ENCODE measurements at places on chromosomes 11 and 22.

GRCh38 chr11:12914400-12914912 lies 94.7 kb upstream of the RASSF10 start:
- DNase-seq = peak; percentile 8

- DNase-seq = no peak
Measured at GRCh38 chr11:132253469-132254264, 883.3 kb downstream of the NTM start.

DNA sequence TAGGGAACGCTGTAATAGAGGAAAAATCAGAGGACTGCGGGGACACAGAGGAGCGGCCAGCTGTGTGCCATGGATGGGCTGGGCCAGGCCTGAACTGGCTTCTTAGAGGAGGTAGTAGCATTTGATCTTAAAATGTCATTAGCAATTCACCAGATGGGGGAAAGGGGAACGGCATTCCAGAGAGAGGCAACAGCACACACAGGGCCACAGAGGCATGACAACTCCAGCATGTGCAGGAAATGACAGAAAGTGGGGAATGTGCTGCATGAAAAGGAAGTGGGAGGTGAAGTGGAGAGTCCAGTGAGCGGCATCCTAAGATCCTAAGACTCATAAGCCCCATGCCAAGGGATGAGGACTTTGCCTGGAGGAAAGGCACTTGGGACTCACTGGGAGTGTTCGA lies 69.0 kb downstream of the UBASH3B start:
- DNase-seq = no peak

- peak; percentile 79 for DNase-seq
Measured at GRCh38 chr11:66335531-66336233, 552 bp downstream of the RIN1 start.

DNA sequence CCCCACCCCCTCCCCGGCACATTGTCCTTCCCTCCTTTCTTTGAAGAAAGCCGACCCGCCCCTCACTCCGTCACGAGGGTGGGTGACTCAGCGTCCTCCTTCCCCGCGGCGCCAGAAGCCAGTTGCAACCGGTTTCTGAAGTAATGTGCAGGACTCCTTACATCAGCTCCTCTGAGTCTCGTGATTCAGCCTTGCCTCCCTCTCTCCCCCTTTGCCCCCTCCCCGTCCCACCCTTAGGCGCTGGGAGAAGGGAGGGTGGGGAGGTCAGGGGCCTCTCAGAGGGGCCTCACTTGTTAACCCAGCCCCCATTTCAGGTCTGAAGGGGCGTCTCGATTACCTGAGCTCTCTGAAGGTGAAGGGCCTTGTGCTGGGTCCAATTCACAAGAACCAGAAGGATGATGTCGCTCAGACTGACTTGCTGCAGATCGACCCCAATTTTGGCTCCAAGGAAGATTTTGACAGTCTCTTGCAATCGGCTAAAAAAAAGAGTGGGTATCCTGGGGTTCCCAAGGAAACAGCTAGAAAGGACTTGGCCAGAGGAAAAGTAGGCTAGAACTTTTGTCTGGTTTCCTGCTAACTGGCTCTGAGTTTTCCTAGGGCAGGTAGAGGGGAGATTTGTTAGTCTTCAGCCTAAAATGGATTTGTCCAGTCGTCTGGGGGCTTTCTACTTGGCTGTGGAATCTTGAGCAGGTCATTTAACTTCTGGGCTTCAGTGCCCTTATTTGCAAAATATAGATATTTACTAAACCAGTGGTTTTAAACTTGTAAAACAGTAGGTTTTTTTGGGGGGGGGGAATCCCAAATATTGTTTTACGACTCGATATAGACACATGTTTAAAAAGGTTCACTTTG lies 1.1 kb downstream of the SLC3A2 start:
- peak; percentile 99 for DNase-seq

GRCh38 chr11:126328444-126328843 lies 24.6 kb downstream of the DCPS start:
- no peak for DNase-seq

GRCh38 chr11:33741806-33742205 lies 5.6 kb upstream of the CD59 start:
- DNase-seq = no peak

- DNase-seq = peak; percentile 79
Measured at GRCh38 chr22:17830043-17830961, 56.0 kb upstream of the BID start.

- DNase-seq = no peak
Measured at GRCh38 chr11:38718659-38719058, 2120.6 kb upstream of the RAG2 start.

GRCh38 chr22:46172522-46173110 lies 22.3 kb downstream of the PPARA start:
- DNase-seq = no peak

- DNase-seq = no peak
Measured at GRCh38 chr22:48778308-48779195, 1049.1 kb downstream of the BRD1 start.

All from T47D (cell line).